ENCODE measurements at places on chromosomes 6 and 20.

GRCh38 chr20:36775196-36775595, 1.6 kb upstream of the DSN1 start:
- DNase-seq, result no peak

- no peak for DNase-seq
Observed at GRCh38 chr20:8066662-8067061, 47.1 kb upstream of the TMX4 start.

DNA sequence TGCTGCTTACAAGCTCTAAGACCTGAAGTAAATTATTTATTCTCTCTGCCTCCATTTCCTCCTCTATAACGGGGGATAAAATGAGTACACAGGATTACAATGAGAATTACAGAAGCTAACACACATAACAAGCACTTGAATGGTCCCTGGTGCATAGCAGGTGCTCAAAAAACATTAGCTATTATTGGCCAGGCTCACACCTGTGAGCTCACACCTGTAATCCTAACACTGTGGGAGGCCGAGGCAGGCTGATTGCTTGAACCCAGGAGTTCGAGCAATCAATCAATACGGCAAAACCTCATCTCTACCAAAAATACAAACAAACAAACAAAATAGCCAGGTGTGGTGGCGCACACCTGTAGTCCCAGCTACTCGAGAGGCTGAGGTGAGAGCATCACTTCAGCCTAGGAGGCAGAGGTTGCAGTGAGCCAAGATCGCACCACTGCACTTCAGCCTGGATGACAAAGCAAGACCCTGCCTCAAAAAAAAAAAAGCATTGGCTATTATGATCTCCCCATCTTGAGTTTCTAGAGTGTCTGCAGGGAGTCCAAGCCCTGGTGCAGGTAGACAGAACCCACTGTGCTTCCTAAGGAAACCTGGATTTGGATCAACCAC, 68.1 kb downstream of the PREX1 start:
- no peak for DNase-seq

DNA sequence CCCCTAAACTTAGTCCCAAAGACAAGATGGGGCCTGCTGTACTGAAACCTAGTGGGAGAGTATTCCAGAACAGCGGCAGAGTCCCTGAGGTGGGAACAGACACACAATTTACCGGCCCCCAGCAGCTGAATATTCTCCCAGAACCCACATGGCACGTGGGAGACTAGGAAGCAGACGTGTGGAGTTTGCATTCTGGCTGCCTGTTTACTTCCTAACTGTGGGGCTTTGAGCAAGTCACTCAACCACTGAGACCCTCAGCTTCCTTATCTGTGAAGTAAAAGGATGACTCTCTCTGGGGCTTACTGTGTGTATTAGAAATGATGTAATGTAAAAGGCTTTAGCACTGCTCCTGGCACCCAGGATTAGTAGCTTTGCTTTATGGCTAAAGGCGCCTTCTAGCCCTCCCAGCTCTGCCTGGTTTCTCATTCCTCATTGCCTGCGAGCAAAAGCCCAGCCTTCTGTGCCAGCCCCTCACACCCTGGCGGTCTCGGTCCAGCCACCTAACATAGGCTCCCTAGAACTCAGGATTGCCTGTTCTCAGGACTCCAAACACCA, 353.1 kb downstream of the CDC5L start:
- DNase-seq, result no peak

DNA sequence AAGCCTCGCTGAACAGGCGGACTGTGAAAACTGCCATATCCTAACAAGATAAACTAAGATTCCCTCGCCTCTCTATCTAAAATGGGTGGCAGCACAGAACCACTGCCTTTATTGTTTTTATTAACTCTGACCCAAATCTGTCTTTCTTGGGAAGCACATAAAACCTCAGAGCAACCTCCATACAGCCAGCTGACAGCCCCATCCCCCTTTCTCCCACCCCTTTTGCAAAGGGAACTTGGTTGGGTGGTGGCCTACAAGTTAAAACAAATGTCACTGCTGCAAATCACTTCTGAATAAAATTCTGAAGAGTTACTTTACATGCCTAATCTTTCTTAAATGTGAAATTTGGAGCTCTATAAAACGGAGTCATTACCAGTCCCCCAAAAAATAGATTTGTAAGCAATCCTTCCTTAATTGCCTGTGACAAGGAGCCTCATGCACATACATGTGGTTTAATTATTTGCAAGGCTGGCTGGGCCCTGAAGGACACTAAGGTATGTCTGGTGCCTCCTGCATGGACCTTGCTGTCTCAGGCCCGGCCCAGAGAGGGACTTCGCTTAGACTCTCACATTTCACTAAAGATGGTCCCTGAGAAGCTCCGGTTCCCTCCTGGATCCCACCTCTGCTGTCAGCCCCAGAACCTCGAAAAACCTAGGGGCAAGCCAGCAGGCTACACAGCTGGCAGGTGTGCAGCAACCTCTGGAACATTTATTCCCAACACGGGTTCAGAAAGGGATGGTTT, 21.7 kb downstream of the PXDC1 start:
- no peak for DNase-seq

DNA sequence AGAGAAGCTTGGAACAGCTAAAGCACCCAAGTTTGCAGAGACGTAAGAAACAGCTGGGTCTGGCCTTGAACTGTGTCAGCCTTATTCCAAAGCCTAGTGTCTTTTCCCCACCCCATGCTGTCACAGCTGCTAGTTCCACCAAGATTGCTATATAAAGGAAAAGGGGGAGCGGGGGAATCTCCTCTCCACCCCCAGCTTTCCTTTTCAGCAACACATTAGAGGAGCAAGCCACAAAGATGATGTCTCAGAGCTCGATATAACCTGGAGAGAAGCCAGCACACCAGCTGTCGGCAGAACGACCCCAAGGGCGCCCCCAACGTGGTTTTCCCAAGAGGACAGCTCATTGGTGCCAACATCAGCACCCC, 36.5 kb downstream of the ATP9A start:
- DNase-seq, result no peak

- DNase-seq, result no peak
Observed at GRCh38 chr20:18363708-18364107, 75.4 kb downstream of the ZNF133 start.

GRCh38 chr6:86215323-86215722, 572.6 kb upstream of the SYNCRIP start:
- no peak for DNase-seq

DNA sequence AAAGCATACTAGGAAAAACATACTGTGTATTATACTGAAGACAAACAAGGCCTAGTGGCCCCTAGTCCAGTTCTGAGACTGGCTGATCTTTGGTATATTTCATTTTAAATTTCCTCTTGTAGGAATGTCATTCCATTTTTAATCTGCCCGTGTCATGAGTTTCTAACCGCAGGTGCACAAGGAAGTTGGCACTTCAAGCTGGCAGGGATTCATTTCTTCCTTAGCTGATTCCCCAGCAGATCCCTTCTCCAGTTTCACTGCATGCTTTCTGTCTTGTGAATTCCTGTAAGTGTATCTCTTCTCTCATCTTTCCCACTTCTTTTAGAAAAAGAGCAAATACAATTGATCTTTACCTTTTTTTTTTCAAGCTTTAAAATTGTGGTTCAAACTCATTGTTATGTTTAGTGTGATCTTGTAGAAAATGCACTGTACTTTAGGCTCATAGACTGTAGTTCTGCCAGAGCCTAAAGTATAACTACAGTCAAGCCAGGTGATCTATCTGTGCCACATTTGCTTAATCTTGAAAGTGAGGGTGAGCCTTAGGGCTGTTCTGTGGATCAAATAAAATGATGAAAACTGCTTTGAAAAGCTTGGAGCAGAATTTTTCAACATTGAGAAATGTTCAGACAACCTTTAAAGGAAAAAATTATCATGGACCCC, 37.0 kb downstream of the RNF217 start:
- no peak for DNase-seq

DNA sequence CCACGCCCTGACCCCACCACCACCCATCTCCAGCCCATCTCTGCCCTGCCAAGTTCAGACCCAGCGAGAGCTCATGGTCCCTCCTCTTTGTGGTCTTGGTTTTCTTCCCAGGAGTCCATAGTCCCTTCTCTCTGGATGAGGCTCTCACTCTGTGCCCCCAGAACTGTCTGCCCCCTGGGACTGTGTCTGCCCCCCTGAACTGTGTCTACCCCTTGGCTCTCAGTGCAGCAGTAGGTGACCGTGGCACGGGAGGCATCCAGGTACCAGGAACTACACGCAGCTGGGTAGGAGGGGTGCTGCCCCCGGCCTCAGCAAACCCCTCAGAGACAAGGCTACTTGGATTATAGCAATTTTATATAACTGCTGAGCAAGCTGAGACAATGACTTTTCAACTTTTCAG, 23.6 kb downstream of the PRR18 start:
- DNase-seq, result no peak

- DNase-seq, result no peak
Observed at GRCh38 chr6:122676688-122677087, 66.5 kb downstream of the PKIB start.
